Adipocyte (in vitro differentiated cells): ENCODE measurements at places on chromosomes 2 and 18.
A peak's percentile ranks its signal among the peaks of the same experiment; 100 is the strongest.

DNA sequence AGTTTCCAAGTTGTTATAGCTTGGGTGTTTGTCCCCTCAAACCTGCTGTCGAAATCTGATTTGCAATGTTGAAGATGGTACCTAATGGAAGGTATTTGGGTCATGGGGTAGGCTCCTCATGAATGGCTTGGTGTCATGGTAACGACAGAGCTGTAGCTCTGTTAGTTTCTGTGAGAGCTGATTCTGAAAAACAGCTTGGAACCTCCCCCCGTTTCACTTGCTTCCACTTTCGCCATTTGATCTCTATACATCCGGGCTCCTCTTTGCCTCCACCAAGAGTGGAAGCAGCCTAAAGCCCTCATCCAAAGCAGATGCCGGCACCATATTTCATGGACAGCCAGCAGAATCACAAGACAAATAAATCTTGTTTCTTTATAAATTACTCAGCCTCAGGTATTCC is 1035.1 kb upstream of the SLC39A10 start:
- DNase-seq = no peak

DNA sequence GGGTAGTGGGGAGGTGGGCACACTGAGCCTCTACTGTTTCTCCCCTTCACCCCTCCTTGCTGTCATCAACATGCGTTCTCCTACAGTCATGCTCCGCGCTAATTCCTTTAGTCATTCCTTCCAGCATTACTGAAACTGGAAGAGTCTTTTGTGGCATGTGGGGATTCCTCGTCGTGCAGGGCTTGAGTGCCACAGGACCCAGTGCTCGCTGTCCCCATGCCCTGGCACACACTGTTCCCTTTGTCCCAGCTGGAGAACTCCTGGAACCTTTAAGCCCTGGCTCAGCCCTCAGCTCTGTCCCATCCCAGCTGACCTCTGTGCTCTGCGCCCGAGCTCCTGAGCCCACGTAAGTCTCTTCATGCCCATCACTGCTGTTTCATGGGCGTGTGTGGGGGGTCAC is 42.1 kb downstream of the ODC1 start:
- no peak for DNase-seq

GRCh38 chr2:211745295-211746097 is 793.1 kb downstream of the ERBB4 start:
- peak; percentile 86 for DNase-seq

GRCh38 chr18:22032392-22032961 is 136.9 kb upstream of the GATA6 start:
- peak; percentile 45 for DNase-seq

DNA sequence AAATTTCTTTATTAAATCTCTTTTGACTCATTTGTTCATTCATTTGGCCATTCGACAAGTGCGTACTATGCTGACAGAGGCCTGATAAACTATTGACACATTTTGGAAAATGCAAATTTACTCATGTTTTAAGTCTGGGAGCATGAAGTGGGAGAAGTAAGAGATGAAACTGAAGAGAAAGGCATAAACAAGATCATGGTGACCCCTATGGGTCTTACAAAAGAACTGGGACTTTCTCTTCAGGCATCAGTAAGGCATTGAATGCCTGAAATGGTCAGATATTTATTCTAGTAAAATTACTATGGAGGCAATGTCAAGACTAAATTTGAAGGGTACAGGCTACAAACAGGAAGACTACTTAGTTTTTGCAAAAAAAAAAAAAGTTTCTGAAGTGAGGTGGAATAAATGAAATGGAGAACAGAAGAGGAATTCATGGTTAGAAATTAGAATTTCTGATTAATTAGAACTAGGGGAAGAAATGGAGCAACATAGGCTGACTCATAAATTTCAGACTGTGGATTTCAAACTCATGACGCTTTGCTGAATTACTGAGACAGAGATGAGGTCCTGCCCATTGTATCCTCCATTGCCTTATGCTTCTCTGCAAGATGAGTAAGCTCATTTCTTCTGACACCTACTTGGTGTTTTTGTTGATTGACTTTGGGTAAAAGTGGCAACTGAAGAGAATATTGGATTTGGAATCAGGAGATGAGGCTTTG is 32.7 kb downstream of the VSNL1 start:
- peak; percentile 52 for DNase-seq

- DNase-seq = no peak
These were observed 1.8 kb downstream of the IGFBP5 start for GRCh38 chr2:216693414-216694080.

GRCh38 chr2:165645930-165646831 is 147.9 kb downstream of the GALNT3 start:
- DNase-seq = peak; percentile 92

DNA sequence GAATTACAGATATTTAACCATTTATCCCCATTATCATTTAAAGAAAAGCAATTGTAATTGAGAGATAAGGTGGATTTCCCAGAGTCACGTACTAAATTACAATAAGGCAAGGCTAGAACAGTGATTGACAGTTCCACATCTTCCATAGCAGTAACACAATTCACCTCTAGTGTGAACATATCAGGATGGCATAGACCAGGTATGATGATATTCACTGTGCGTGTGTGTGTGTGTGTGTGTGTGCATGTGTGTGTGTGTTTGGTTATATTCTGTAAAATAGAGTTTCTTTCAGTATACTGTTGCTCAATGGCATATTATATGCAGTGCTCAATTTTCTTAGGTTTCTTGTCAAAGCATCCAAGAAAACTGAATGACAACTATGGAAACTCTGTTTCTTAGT is 1.7 kb downstream of the SCN2A start:
- DNase-seq = no peak

DNA sequence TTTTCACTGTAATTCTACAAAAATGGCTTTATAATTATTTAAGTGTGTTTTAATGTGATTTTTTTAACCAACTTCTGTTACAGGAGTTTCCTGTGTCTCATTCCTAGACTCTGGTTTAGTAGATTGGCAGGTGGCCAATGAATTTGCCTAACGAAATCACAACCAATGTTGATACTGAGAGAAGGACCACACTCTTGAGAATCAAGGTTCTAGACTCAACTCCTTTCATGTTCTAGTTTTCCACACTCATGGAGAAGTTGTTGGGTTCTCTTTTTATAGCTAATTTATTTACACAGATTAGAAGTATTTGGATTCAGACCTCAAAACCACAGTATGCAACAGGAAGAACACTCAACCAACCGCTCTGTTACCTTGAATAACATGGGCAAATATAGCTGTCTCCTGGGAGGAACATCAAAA is 22.6 kb upstream of the USP34 start:
- peak; percentile 27 for DNase-seq

- peak; percentile 76 for DNase-seq
These were observed 10.8 kb downstream of the SIX3 start for GRCh38 chr2:44952143-44952805.

DNA sequence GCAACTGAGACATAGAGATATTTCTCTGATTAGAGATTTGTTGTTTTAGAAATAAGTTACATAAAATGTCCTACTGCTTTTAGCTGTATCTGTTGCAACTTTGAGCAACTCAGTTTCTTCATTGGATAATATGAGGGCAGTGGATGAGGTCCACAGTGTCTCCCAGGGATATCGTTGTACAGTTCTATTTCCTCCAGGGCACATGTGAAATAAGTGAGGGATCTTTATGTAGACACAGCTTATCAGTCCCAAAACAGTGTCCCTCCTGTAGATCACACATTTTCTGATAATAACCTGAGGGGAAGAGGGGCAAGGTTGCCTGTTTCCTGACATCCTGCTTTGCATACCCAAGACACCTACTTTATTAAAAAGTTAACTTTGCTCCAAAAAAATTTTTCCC is 1231.2 kb upstream of the ZEB2 start:
- peak; percentile 38 for DNase-seq

GRCh38 chr2:219552382-219553167 is 8.7 kb downstream of the TMEM198 start:
- peak; percentile 93 for DNase-seq

DNA sequence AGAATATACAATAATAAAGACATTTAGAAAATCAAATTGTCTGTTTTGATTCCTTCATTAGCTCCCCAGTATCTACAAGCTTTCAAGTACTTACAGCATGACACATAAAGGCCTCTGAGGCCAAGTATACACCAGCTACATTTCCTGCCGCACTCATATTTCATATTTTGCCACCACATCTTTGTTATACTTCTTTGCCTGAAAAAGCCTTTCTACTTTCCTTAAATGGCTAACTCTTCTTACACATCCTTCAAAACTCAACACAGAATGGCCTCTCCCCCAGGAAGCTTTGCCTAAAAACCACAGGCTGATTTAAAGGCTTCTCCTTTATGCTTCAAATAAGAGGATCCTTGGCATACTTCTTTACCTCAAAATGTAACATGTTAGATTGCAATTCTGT is 4.5 kb downstream of the STK17B start:
- peak; percentile 65 for DNase-seq

DNA sequence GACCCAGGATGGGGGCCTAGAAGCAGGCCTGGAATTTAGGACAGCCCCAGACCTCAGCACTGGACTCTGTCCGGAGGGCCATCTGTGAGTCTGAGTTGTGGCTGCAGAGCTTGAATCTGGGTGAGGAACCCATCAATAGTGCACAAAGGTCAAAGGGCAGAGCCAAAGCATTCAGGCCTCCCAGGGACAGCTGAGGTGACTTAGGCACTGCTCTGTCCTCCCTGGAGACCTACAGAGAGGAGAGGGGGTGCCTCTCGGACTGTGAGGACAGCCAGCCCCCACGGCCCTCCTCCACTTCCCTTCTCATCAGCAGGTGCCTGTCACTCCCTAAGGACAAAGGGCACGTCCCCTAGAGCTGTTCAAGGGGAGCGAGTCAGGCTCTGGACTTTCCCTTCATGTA is 25.1 kb upstream of the PRLH start:
- no peak for DNase-seq

GRCh38 chr2:119718501-119719260 is 39.7 kb downstream of the TMEM177 start:
- no peak for DNase-seq

DNA sequence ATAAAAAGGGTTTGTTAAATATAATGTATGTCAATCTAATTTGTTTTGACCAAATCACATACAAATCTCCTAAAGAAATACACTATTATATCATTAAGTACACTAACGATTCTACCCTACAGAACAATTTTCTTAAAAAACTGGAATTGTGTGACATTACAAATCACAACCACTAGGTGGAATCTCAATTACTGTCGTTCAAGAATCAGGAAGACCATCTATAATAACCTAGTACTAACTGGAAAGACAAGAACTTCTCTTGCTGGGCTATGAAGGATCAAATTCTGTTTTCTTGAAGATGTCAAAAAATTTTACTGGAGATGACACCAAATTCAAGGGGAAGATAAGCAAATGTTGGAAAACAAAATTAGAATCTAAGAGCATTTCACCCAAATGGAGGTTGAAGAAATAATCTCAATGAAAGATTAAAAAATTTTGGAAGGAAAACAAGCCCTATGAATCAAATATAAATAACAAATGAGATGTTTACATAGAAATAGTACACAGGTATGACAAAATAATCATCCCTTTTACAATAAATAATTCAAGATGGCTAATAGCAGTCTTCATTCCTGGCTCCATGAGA is 110.9 kb downstream of the STK39 start:
- peak; percentile 60 for DNase-seq

- no peak for DNase-seq
These were observed 7.0 kb downstream of the KIF5C start for GRCh38 chr2:148882051-148882450.

DNA sequence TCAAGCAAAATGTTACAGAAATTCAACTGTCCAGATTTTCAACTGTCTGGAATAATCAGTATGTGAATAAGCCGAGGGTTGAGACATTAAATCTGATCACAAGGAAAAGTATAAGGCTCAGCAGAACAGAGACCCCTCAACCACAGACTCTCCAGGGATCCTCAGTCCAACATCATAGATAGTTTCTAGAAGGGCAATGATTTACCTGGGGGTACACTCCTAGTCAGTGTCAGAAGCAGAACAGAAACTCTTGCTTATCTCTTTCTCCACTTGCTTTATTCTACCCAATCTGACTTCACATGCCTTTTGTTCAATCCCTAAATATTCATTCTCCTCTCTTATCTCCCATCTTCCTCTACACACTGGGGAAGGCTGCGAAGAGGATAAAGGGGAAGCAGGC is 36.4 kb downstream of the ICOS start:
- DNase-seq = no peak

DNA sequence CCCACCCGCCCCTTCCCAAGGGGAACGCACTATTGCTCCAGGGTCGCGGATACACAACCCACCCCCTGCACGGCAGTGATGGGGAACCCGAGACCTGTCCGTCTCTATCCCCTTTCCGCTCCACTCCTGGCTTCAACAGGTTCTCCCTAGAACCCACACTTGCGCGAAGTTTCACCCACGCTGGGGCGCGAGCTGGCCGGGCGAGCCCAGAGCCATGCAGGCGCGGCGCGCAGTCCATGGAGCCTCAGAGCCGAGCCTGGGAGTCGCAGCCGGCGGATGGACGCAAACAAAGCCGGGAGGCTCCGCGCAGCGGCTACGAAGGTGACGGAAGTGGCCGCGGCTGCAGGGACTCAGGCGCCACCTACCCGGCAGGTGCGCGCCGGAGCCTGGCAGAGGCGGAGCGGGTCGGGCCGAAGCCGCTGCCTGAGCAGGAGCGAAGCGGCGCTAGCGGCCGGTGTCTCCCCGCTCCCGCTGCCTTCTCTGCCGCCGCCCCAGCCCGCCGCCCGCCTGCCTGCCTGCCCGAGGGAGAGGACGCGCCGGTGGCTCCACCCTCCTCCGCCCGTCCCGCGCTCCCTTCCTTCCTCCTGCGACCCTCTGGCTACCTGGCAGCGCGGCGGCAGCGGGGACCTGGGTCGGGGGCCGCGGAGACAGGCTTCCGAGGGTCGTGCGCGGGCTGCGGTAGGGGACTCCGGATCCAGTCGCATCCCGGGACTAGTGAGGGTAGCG is 14.0 kb downstream of the ALPG start:
- peak; percentile 32 for DNase-seq
